ENCODE measurements at places on chromosomes 6 and 20.
A peak's percentile ranks its signal among the peaks of the same experiment; 100 is the strongest.

- no peak for DNase-seq
Measured at GRCh38 chr20:53873230-53873604, 197.2 kb downstream of the BCAS1 start.

GRCh38 chr20:20489054-20489453, 121.2 kb downstream of the INSM1 start:
- no peak for DNase-seq

DNA sequence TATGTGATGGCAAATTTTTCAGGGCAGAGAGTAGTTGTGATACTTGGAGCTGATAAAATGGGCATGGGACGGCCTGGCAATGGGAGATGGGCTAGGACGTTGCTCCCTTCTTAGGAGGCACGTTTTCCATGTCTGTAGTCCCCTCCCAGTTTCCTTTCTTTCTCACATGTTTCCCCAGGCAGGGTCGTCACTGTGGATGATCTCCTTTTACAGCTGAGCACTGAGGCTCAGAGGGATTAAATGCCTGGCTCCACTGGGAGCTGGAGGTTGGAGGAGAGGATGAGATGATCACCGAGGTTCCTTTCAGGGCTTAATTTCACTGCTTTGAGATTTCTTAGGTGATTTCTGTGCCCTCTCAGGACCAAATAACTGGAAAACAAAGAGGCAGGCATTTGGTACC, 136.7 kb downstream of the SOBP start:
- no peak for DNase-seq

- peak; percentile 82 for DNase-seq
Measured at GRCh38 chr6:156980515-156980914, 203.3 kb downstream of the ARID1B start.

DNA sequence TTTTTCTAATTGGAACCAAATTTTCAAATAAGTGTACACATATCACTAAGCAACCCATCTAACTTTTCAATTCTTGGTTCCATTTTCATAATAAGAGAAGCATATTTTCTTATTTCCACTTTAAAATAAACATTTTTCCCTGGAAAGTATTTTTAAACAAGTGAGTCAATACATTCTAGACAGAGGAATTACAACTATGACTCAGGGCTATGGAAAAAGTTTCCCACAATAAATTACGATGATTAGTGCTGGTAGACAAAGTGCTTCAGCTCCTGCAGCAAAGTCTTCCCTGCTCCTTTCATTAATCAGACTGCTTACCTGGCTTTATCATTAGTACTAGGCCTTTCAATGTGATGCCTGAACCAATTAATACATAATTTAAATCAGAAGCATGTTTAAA, 322.5 kb downstream of the HACE1 start:
- no peak for DNase-seq

DNA sequence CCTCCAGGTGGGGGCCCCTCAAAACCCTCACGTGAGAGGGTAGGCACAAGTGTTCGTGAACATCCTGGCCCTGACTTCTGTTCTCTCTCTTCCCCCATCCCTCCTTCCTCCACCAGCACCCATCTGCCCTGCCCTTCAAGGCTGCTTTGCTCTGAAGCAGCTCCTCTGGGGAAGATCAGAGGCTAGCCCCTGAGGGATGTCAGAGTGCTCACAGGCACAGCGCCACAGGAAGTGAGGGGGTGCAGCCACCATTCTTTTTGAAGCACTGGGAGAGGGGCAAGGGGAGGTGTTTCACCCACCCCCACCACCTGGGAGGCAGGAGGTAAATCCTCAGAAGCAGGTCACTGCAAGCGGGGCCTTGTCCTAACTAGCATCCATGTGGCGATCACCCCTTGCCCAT, 11.4 kb downstream of the MOCS1 start:
- no peak for DNase-seq

DNA sequence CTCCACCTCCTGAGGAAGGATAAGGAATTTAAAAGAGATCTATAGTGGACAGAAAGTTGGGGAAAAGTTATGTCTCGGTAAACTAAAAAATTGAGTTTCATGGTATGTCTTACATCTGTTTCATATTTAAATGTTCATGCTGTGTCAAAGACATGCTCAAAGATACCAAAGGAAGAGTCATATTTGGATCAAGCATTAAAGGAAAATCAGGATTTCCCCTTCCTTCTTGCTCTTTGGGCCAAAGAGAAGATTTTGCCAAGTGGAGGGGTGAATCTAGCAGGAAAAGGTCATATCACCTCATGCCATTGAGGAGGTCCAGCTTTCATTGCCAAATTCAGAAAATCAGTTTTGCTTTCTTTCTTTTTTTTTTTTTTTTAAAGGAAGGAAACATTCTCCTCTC, 192.4 kb downstream of the OGFRL1 start:
- no peak for DNase-seq

DNA sequence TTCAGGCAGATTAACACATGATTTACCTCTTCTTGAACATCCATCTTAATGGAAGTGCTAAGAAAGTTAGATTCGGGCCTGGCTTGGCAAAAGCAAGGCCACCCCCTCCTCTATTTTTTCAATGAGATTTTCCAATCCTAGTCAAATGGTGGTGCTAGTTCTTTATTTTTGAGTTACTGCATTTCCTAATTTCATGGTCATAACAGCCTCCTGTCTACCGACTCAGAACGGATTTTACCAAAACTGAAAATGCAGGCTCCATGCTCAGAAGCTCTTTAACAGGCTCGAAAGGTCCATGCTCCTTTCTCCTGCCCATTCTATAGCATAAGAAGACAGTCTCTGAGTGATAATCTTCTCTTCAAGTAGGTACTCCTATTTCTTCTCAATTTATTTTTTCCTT, 117.2 kb upstream of the ESR1 start:
- DNase-seq = no peak

DNA sequence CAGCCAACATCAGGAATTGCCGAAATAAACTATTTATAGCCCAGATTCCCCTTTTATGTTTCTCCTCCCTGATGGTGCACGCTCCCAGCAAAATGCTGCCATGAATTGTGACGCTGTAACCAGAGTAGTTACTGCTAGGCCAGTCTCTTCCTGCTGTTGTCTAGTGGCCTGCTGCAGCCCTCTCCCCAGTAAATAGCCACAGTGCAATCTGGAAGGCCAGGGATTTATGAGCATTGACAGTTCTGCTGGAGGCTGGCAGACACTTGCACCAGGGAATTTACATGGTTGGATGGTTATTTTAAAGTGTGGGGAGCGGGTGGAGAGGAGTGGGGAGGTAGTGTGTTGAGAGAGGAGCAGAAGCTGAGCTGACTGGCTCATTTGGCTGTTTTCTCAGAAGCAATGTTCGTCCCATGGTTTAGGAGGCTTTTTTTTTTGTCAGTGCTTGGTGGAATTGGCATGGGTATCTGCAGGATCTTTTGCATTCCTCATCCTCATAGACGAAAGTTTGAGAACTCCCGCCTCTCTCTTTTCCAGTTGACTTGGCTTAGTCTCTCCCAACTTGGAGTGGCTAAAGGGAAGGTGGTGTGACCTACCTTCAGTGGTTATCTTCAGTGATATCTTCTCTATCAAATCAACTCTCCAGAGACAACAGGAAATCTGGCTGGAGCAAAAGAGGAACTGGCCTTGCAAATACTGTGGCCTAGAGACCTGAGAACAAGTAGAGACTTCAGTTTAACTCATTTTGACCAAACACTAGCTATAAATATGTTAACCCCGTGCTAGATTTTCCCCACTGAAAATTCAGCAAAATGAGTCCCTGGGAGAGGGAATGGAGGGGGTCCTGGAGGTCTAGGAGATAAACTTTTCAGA, 99.3 kb upstream of the VSTM2L start:
- DNase-seq = no peak

GRCh38 chr6:35449287-35449881, 2.8 kb upstream of the FANCE start:
- peak; percentile 67 for DNase-seq

DNA sequence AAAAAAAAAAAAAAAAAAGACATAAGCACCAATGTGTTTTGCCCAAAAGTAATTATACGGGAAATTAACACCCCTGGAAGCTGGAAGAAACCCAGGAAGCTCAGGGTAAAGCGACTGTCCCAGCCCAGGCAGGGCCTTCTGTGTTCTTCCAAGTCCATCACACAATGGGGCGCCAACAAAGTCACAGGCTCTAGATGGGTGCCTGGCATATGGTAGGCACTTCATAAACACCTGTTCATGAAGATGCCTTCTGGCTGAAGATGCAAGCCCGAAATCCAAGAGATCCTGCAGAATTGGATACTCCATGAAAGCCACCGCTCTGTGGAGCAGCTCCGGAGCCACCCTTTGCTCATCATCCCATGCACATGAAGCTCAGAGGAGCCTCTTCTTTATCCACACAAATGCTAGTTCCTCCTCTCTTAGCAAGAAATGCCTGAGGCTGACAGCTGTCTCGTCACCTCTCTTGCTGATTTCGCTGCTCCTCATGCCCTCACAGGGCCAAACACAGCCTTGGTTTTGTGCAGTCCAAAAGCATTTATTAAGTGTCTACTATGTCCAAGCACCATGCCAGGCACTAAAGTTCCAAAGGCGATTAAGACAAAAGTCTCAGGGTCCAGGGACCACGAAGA, 76.6 kb downstream of the TRERF1 start:
- DNase-seq = no peak

DNA sequence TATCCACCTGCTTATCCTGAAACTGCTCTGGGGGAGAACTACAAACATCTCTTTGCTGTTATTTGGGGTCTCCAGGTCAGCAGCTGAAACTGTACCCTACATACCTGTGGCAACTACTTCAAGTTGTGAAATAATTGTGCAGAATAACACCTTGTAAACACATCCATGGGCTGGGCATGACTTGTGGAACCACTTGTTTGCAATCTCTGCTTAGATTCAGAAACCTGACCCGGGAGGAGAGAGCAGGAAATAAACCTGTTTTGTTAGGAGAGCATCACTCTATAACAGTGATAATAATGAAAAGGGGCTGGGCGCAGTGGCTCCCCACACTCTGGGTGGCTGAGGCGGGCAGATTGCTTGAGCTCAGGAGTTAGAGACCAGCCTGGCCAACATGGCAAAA, 183.1 kb downstream of the NFATC2 start:
- DNase-seq = no peak

GRCh38 chr6:131736811-131737210, 26.0 kb upstream of the CTAGE9 start:
- no peak for DNase-seq

- DNase-seq = no peak
Measured at GRCh38 chr6:137490961-137491360, 3.2 kb downstream of the OLIG3 start.

DNA sequence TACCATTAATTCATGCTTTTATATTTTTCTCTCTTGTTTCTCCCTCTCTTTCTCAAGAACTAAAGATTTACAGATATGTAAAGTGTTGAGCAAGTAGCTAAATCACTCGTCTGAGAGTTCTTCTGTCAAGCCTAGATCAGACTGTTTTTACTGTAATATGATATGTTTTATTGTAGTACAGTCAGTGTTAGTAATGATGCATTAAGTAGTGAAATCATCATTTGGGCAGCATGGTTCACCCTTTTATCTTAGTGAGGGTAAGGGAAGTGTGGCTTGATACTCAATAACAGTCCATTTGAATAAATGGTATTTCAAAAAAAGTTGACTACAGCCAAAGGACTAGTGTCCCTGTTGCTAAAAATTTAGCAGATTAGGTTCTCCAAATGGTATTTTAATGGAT, 9.2 kb downstream of the CYB5R4 start:
- no peak for DNase-seq

Measured in NCI-H1105 (cell line).